Epithelial cell of proximal tubule (primary cell): ENCODE measurements at places on chromosomes 13 and 19.

DNA sequence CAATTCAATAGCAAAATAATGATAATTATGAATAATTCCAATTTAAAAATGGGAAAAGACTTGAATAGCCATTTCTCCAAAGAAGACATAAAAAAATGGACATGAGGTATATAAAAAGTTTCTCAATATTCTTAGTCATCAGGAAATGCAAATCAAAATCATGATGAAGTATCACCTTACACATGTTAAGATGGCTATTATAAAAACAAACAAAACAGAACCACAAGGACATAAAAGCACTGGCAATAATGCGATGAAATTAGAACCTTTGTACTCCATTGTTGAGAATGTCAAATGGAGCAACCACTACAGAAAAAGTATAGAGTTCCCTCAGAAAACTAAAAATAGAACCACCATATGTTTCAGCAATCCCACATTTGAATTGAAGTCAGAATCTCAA lies 1186.1 kb downstream of the SLITRK5 start:
- no peak for DNase-seq

GRCh38 chr19:39299832-39300231 lies 3.6 kb downstream of the IFNL1 start:
- no peak for DNase-seq

DNA sequence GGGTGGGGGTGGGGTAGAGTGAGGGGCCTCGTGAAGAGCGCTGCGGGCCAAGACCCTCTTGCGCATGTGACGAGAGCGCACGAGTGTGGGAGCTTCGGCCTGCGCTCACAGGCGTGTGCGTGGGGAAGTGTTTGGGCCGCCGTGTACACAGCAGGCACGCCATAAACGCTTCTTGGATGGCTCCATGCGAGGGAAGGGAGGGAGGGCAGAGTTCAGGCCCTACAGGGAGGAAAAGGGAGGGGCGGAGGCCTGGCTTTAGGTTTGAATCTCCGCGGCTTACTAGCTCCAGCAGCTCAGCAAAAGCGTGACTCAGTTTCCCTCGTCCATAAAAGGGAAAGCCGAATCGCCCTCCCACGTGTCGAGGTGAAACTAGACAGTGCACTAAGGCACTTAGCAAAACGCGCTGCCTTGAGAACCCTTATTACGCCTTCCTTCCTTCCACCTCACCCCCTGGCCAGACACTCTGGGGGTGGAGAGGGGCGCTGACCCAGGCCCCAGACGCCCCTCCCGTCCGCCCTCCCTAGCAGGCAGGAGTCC lies 12.5 kb downstream of the GADD45B start:
- no peak for DNase-seq

- DNase-seq: no peak
These were observed 17.7 kb upstream of the CSNK1G2 start for GRCh38 chr19:1923319-1923718.

GRCh38 chr13:47291107-47291656 lies 394.3 kb upstream of the HTR2A start:
- no peak for DNase-seq

DNA sequence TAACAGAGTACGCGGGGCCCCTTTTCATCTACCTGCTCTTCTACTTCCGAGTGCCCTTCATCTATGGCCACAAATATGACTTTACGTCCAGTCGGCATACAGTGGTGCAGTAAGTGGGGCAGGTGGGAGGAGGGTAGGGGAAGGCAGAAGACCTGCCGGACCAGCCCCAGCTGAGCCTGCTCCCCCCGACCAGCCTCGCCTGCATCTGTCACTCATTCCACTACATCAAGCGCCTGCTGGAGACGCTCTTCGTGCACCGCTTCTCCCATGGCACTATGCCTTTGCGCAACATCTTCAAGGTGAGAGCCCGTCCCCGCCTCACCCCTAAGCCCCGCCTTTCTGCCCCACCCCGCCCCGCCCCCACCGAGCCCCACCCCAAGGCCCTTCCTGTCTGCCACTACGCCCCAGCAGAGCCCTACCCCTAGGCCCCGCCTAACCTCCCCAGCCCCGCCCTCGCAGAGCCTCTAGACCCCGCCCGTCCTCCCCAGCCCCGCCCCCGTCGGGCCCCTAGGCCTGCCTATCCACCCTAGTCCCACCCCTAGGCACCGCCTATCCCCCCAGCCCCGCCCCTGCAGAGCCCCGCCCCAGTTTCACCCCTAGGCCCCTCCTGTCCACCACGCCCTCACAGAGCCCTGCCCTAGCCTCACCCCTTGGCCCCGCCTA lies 7.7 kb downstream of the NDUFB7 start:
- no peak for DNase-seq

DNA sequence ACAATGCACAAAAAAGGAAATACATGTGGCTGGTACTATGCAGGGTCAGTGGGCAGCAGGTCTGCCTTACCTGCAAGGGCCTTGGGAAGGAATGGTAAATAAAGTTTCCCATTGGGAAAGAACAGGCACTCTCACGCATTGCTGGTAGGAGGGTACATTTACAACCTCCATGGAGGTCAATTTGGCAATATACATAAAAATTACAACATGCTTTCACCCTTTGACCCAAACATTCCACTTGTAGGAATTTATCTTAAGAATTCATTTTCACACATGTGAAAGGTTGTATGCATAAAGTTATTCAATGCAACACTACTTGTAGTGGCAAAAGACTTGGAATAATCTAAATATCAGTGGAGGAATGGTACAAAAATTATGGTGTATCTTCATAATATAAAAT lies 216.4 kb downstream of the DLEU7 start:
- no peak for DNase-seq

DNA sequence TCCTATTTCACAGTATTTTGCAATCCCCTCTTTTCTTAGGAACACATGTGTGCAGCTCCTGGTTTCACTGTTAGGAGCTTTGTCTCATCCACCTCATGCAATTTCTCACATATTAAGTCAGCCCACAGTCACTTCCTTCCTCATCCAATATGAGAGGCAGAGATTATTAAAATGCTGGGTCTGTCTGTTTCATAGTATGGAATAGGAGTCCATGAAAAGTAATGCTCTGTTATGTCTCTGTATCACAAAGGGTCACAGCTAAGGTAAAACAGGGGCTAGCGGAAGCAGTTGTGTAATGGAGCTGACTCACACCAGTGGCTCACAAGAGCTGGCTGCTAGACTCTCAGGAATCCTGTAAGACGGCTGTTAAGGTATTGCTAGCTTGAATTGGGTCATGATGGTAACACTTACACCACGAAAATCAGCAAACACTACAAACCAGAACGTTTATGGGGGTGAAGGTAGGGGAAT lies 216.5 kb downstream of the EFNB2 start:
- DNase-seq: peak; percentile 71

DNA sequence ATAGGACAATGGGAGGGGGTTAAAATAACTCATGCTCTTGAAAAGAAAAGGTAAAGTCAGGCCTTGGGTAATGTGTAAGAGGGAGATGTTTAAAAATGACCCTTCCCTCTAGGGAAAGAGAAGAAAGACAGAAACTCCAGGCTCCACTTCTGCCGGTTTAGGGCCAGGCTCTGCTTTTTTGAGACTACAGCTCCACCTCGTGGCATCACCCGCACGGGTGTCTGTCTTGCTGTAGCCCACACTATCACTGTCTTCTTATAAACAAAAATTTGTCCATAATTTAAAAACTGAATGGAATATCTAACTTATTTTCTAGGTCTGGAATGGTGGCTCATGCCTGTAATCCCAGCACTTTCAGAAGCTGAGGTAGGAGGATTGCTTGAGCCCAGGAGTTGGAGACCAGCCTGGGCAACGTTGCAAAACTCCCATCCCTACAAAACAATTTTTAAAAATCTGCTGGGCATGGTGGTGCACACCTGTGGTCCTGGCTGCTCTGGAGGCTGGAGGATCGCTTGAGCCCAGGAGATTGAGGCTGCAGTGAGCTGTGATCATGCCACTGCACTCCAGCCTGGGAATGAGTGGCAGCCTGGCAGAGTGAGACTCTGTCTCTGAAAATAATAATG lies 65.1 kb upstream of the GTF3A start:
- no peak for DNase-seq

GRCh38 chr19:17281391-17282304 lies at the start of gene ANKLE1:
Gene ANKLE1, plus strand, starts transcription at chr19:17281901. Its CDS starts 20 bp downstream, at chr19:17281921.
- DNase-seq: no peak

- DNase-seq: no peak
These were observed 61.1 kb downstream of the SLC15A1 start for GRCh38 chr13:98691360-98691759.

DNA sequence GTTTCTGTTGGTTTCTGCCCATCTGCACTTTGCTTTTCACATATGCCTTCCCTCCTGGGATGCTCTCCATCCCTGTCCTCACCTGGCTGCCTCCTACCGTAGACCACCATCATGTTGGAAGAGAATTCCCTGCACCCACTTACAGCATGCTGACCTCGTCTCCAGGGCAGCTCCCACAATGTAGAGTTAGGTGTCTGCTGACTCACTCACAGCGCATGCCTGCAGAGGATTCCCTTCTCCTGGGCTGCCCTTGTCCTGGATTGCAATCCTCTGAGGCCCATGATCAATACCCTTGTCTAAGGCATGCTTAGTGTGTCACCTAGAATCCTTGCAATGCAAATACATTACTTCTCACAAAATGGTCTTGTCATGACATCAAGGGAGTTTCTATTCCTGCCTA lies 43.6 kb downstream of the STOML3 start:
- no peak for DNase-seq

DNA sequence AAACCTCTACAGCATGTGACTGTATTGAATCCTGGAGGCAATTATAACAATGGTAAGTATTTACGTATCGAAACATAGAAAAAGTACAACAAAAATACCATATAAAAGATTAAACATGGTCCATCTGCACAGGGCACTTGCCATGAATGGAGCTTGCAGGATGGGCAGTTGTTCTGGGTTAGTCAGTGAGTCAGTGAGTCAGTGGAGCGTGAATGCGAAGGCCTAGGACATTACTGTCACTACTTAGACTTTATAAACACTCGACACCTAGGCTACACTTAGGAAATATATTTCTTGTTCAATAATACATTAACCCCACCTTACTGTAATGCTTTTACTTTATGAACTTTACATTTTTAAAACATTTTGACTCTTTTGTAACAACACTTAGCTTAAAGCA lies 35.6 kb upstream of the TMTC4 start:
- peak; percentile 53 for DNase-seq

- no peak for DNase-seq
These were observed 785 bp upstream of the IGFL2 start for GRCh38 chr19:46147166-46147740.
